NCI-H345 (cell line): ENCODE measurements at places on chromosomes 5 and 9.

- no peak for DNase-seq
These were observed 68.8 kb upstream of the SSBP2 start for GRCh38 chr5:81819556-81820317.

GRCh38 chr9:129567842-129568559, 52.9 kb downstream of the C9orf50 start:
- no peak for DNase-seq

DNA sequence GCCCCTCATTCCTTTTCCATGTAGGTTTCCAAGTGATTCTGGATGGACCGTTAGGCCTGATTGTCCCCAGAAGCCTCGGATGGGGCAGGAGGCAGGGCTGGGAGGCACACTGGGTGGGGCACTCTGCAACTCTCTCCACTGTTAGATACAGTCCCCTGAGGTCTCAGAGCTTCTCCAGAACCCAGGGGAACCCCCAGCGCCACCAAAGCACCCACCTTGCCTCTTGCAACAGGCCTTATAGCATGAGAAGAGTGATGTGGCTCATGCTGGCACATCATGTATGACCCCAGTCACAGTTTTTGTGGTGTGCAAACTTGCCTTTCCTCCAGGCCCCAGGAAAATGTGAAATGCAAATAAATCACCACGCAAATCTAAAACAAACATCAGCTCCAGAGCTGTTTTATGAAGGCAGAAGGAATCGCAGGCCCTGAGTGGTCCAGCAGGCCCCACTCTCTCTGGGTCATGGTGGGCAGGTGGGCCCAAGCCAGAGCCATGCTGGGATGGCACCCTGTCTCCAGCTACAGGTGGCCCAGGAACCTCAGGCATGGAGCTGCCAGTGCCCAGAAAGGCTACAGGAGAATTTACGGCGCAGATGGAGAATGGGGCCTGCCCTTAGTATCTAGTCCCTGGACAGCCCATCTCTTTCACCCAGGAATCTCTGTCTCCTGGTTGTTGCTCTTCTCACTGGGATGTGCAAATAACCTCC, 36.3 kb upstream of the CDKN2AIPNL start:
- DNase-seq, result no peak

DNA sequence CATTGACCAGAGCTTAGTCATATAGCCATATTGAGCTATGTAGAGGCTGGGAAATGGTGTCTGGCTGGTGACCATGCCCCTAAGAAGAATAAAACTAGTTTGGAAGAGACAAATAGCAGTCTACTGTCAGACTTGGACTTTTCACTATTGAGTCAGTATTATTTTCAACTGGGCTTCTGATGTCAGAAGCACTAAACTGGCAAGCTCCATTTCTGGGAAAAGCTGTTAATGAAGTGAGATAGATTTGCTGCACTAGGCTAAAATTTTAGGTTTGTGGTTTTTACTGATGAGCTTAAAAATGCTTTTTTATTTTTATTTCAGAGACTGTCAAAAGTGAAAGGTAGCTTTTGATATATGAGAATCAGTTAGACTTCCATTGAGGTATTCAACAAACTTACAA, 220.2 kb downstream of the RAB3C start:
- no peak for DNase-seq

GRCh38 chr9:129400001-129400970, 220.6 kb downstream of the C9orf50 start:
- no peak for DNase-seq
